ENCODE measurements at places on chromosomes 12 and 14. TPM values are rescaled to one million over a fixed set of nuclear protein-coding genes. Genes with fewer than 3 reads are reported as not detected.

Gene LTBP2
- 36.2 TPM for total RNA-seq

GRCh38 chr14:56216626-56217379 lies 98.6 kb downstream of the PELI2 start:
- peak; percentile 66 for DNase-seq

DNA sequence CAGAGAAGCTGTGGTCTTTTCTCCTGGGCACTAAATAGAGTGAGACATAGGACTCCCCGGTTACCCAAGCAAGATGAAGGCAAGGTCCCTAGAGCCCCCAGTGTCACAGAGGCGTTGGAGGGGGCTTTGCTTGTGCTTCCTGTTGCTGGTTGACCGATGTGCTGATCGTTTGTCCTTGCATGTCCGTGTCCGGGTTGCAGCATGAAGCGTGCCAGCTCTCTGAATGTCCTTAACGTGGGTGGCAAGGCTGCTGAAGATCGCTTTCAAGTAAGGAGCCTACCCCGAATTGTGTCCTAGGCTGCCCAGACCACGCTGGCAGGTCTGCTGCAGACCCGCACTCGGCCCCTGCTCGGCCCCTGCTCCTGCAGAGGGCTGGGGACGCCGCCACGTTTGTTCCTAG lies 23.1 kb downstream of the XRCC3 start:
- DNase-seq, result no peak

DNA sequence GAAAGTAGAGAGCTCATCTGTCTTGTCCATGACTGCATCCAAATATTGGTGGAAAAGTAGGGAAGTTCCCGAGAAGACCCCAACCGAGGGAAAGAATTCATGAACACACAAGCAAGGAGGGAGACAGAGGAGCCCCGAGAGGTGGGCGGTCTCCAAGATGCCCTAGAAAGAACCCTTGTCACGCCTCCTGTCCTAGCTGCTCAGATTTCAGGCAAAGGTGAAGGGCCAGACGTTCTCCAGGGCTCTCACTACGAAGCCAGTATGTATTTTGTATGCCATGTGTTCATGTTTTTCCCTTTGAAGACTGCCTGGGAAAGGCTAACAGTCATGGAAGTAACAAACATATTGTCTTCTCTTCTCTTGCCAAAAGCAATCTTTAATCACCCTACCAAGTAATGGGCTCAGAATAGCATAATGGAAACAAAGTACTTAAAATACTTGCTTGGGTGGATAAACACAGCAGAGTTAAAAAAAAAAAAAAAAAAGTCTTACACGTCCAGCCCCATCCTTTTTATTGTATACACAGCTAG lies 99.2 kb upstream of the TBX3 start:
- peak; percentile 55 for DNase-seq

DNA sequence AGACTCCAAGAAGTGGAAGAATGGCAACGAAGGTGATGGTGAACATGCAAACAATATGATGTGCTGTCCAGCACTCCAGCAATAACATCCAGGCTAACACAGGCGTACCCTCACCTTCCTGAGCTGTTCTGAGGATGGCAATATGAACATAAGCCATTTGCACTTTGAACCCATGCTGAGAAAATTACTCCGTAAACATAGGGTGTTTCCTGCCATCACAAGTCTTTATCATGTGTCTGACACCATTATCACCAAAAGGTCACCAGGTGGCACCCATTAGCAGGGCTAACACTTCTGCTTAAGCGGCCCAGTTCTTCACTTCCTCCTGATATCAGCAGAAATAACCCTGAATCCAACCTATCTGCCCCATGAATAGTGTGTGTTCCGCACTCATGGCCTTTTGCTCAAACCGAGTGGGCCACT lies 482.8 kb downstream of the MED13L start:
- no peak for DNase-seq

DNA sequence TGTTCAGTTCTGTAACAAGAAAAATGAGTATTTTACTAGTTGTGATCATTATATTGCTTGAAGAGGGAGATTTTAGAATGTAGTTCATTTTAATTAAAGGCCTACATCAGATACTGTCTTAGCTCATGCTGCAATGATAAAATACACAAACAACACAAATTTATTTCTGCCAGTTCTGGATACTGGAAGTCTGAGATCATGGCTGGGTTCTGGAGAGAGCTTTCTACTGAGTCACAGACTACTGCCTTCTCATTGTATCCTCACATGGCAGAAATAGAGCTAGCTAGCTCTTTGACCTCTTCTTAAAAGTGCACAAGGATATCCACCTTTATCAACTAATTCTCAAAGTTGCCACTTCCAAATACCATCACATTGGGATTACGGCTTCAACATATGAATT lies 53.8 kb downstream of the MIS18BP1 start:
- no peak for DNase-seq

DNA sequence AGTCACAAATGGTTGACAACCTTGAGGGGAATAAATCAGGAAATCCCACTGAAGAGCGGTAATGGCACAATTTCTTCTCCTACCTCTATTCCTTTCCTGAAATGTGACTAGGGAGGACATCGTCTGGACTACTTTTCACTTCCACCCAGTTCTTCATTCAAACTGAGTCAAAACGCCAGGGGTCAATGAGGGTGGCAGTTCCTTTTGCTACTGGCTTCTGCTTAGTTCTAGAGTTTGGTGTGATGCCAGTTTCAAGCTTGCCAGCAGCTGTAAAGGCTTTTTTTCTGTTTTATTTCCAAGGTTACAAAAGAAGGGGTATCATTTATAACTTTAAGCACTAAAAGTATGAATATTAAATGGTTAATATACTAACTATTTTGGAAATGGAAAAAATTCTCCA lies 286.5 kb downstream of the SOX5 start:
- no peak for DNase-seq

DNA sequence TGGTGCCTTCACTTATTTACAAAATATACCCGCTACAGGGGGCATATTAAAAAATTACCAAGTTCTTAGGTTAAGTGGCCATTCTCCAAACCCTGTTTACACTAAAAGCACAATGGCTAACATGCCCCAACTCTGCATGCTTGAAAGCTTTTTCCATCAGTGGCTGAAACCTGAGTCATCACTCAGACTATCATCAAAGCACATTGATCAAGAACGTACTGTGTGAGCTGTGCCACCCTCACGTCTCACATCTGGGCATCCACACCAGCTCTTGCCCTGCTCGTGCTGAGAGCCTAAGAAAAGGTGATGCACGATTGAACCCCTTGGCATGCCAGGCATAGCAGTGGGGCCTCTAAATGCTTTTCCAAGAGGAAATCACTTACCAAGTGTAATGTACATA lies 13.2 kb downstream of the AQP6 start:
- DNase-seq, result no peak

GRCh38 chr12:30169839-30170591 lies 386.3 kb upstream of the TMTC1 start:
- DNase-seq, result peak; percentile 25

DNA sequence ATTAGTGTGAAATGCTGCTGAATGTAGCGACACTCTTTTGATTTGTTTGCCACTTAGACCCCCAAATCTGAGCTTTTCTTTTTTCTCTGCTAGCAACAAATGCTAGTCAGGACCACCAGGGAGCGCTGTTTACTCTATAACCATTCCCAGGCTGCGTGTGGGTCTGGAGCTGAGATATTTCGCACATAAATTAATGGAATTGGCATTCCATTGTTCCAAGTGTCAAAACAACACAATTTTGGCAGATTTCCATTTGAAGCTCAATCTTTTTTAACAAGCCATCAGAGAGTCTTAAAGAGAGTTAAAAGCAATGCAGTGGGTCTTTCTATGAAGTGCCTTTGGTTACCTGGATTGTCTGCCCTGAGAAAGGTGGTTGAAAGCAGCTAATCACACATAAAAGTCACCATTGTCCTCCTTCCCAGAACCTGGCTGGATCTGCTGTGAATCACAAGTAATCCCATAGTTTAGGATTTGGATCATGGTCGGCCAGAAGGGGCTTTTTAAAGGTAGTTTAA lies 7.4 kb upstream of the TMEM132C start:
- peak; percentile 75 for DNase-seq
